ENCODE measurements at places on chromosomes 3 and 15. TPM values are rescaled to one million over a fixed set of nuclear protein-coding genes. Genes with fewer than 3 reads are reported as not detected.

Gene CP
- total RNA-seq, result not detected

Gene TTLL13
- 0.73 TPM for total RNA-seq

Gene CEP19
- 6.5 TPM for total RNA-seq

Gene DNAJC13
- total RNA-seq, result 34.5 TPM

Gene SLC51B
- total RNA-seq, result not detected

Gene ZPLD1
- not detected for total RNA-seq

Gene GOLGA8S
- not detected for total RNA-seq

Gene CHRFAM7A
- 0.90 TPM for total RNA-seq

Gene FETUB
- total RNA-seq, result not detected

Gene ERICH6
- total RNA-seq, result not detected

Gene EFHB
- 0.57 TPM for total RNA-seq

Gene HTR3E
- total RNA-seq, result not detected

Gene SAMD7
- total RNA-seq, result not detected

Gene GOLGA8J
- total RNA-seq, result not detected

Gene LMAN1L
- total RNA-seq, result not detected

Gene CFAP44
- total RNA-seq, result 2.9 TPM

Gene ASB14
- total RNA-seq, result not detected

Gene CHRD
- not detected for total RNA-seq

Gene UROC1
- total RNA-seq, result not detected

Gene MED12L
- 1.5 TPM for total RNA-seq

Gene IREB2
- 53.7 TPM for total RNA-seq

Gene ECE2
- not detected for total RNA-seq

Gene THBS1
- 0.93 TPM for total RNA-seq

Gene TCF12
- 63.7 TPM for total RNA-seq

Gene TGM4
- not detected for total RNA-seq

Gene FBN1
- 0.52 TPM for total RNA-seq

Gene POPDC2
- total RNA-seq, result 2.1 TPM

Gene MINAR1
- total RNA-seq, result 0.31 TPM

Gene LDHAL6B
- not detected for total RNA-seq

Gene NR1I2
- total RNA-seq, result 0.39 TPM

Gene CLPX
- total RNA-seq, result 64.8 TPM

Gene ZNF502
- total RNA-seq, result 0.77 TPM

Gene MYZAP
- total RNA-seq, result 0.55 TPM
